Omental fat pad (tissue), 4 donors: ENCODE measurements at places on chromosomes 2 and 18. TPM values are rescaled to one million over a fixed set of nuclear protein-coding genes. Genes with fewer than 3 reads are reported as not detected.

Gene SCN1A
- total RNA-seq, result not detected

DNA sequence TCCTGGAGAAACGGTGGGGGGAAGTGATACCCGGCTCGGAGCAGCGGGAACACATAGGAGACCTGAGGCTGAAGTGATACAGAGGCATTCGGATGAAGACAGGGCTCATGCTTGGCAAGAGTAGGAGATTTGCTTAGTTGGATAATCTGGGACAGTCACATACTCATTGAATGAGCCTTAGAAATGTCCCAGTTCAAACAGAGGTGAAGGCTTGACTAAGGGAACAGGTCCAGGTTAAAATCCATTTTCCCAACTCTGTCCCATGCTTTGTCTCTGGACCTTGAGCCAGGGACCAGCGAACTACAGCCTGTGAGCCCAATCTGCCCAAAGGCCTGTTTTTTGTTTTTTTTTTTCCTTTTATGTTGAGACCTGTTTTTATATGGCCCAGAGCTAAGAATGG is 1.3 kb downstream of the UGT1A6 start:
- no peak for DNase-seq

GRCh38 chr2:177355874-177356273 is 36.7 kb upstream of the AGPS start:
- DNase-seq, result no peak

GRCh38 chr2:120763931-120764330 is 28.3 kb downstream of the GLI2 start:
- DNase-seq, result no peak

GRCh38 chr18:57218281-57218680 is 71.4 kb downstream of the BOD1L2 start:
- DNase-seq, result no peak

GRCh38 chr2:207117668-207118067 is 48.1 kb downstream of the KLF7 start:
- no peak for DNase-seq

Gene RND3
- total RNA-seq, result 214 TPM

- no peak for DNase-seq
These were observed 15.4 kb upstream of the ACYP2 start for GRCh38 chr2:54099829-54100585.

Gene FSHR
- total RNA-seq, result not detected

DNA sequence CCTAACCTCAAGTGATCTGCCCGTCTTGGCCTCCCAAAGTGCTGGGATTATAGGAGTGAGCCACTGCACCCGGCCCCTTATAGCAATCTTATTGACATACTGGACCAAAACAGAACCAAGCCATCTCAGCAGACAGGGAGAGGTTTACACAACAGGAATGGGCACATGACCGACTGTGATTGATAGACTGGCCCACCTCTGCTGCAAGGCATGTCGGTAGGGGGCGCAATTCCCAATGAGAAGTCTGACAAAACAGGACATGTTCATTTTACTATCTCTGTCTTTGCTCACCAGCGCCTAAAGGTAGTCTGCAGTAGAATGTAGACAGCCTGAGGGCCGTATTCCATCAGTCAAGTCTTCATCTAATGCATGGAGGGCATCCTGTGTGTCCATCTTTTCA is 2.0 kb downstream of the LYPD6B start:
- DNase-seq, result no peak

Gene PAIP2B
- 2.8 TPM for total RNA-seq
